ENCODE measurements at places on chromosomes 2 and 18. TPM values are rescaled to one million over a fixed set of nuclear protein-coding genes. Genes with fewer than 3 reads are reported as not detected.

The TWIST2 gene
- total RNA-seq, result 0.21 TPM

The MAP3K19 gene
- not detected for total RNA-seq

The PCARE gene
- total RNA-seq, result under 0.01 TPM

The KLHL14 gene
- total RNA-seq, result 1.4 TPM

The PECR gene
- total RNA-seq, result 8.1 TPM

The RGPD4 gene
- total RNA-seq, result 0.10 TPM

The LRP1B gene
- total RNA-seq, result under 0.01 TPM

The ACKR3 gene
- total RNA-seq, result 2.7 TPM

The DUSP2 gene
- 891 TPM for total RNA-seq
